Activated CD4-positive, alpha-beta T cell treated with anti-CD3 and anti-CD28 coated beads, Interleukin-2, Interleukin-4, amounts not matched to agents 100 ng/mL and 50 ng/mL, durations not matched to agents 16 hours and 8 hours (primary cell): ENCODE measurements at places on chromosomes 1 and 21.

DNA sequence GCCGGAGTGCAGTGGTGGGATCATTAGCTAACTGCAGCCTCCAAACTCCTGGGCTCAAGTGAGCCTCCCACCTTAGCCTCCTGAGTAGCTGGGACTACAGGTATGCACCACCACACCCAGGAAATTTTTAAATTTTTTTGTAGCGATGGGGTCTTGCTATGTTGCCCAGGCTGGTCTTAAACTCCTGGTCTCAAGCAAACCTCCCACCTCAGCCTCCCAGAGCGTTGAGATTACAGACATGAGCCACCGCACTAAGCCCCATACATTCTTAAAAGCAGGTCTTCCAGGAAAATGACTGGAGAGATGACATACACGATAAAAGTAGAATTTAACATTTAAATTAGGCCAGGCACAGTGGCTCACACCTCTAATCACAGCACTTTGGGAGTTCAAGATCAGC is 13.4 kb downstream of the MTFR1L start:
- no peak for DNase-seq

GRCh38 chr1:176536588-176536987 is 73.6 kb downstream of the PAPPA2 start:
- DNase-seq, result no peak

- peak; percentile 64 for DNase-seq
These were observed 41.5 kb downstream of the GALNT2 start for GRCh38 chr1:230108580-230108979.

GRCh38 chr21:32307706-32308105 is 9.1 kb downstream of the MRAP start:
- no peak for DNase-seq

- DNase-seq, result no peak
These were observed 23.5 kb downstream of the RNF223 start for GRCh38 chr1:1050577-1051052.

DNA sequence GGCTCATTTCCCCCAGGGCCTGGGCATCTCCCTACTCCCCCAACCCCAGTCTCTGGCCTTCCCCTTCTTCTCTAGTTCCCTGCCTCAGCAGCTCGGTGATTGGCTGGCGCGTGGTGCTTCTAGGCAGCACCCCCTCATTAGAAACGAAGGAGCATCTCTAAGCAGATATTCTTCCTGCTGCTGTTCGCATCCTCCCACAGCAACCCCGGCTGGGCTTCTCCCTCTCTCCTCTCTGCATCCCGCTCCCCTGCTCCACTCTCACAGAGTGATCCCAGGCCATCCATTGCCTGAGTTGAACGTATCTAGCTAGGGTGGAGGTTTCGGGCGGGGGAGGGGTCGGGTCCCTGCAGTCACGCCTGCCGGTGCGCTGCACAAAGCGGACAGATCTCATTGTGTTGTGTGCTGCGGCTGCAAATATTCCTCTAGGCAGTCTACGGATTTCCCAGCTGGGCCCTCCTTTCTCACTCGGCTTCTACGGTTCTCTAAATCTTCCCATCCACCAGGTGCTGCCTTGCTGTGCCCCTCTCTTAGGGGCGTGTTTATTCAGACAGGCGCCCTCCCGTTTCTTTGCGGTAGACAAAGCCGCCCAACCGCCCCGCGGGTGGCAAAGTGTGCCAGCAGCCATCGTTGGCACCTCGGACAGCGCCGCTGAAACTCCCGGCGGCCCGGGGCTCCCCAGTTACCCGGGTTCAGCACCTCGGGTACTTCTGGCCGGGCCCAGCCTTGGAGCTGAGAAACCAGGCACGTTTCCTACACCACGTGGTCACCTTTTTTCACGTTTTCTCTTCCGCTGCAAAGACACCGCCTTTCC is 2.2 kb downstream of the CACNA1E start:
- DNase-seq, result no peak

DNA sequence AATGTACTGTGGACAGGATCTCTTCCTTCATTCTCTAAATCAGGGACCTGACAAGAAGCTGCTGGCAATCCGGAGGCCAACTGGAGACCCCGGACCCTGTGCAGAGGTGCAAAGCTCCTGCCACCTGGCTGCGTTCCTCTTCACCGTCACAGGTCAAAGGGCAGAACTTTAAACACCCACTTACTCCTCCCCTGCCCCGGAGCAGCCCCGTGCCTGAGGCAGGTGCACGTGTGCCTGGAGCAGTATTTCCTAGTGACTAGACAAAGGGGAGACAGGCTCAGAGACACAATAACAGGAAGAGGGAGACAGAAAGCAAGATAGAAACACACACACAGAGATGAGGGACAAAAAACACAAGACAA is 6.6 kb upstream of the PIGC start:
- no peak for DNase-seq

- DNase-seq, result no peak
These were observed 157.8 kb downstream of the VPS13D start for GRCh38 chr1:12387641-12388040.
